ENCODE measurements at places on chromosomes 7 and 10.

DNA sequence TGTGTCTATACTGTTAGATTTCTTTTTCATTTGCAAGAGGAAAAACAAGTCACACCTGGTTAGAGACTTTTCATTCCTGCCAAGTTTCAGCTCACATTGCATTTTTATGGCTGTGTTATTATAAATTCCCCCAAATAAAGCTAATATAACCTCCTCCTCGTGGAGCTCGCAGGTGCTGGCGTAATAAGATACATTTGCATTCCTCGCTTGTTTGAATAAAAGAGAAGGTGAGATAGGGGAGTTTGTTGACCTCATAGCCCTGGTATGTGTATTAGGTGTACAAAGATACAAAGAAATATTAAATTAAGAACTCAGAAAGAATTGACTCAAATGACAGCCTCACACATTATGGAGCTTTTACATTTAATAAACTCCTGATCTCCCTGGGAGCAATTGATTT, 257.7 kb upstream of the SP8 start:
- DNase-seq, result no peak

- DNase-seq, result no peak
Observed at GRCh38 chr10:43054593-43054992, 22.3 kb upstream of the RET start.

DNA sequence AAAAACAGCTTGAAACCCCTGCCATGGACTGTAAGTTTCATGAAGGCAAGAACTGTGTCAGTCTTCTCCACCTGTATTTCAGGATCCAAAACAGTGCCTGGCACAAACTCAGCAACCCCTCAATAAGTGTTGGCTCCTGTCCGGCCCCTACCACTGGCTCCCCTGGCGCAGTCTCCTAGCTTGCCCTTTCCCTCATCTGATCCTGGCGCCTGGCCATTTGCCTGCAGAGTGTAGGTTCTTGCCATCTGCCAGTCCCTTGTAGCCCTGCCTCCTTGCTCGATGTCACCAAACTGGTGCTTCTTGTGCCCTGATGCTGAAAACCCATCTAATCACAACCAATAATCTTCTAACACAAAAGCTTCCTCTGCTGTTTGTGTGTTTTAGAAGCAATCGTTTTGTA, 60.4 kb downstream of the LGI1 start:
- no peak for DNase-seq

GRCh38 chr7:18241543-18242231, 214.0 kb upstream of the PRPS1L1 start:
- no peak for DNase-seq

DNA sequence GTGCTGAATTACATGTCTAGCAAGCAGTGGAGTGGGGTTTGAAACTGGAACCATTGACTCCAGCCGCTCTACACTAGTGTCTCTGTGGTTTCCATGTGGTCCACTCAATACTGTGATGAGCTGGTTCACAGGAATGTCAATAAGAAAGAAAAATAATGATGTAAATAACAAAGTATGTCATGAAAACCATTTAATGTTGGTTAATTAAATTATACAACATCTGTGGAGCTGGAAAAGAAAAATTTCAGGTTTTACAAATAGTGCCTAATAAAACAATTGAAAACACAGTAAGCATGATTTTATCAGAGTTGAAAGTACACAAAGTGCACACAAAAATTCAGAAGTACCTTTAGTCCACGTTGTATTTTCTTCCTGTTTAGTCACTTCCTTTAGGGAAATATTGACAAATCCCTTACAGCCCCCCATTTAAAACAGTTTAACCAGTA, 28.7 kb upstream of the NAMPT start:
- no peak for DNase-seq

- DNase-seq, result no peak
Observed at GRCh38 chr10:30705101-30705624, 75.6 kb upstream of the LYZL2 start.

DNA sequence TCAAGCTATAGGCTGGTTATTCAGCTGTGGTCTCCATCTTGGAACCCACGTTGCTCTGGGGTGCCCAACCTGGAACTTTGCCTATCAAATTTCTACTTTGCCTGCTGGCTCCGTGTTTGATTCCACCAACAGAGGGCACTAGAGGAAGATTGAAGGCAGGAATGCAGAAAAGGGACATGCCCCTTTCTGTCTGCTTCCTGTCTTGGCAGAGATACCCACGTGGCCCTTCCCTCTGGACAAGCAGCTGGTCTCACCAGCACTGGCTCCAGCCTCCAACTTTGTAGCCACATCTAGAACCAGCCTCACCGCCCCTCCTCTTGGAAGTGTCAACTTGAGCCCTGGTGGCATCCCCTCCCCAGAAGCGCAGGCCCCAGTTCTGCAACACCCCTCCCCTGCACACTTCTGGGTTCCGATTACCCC, 52.1 kb upstream of the ZNF438 start:
- peak; percentile 13 for DNase-seq

DNA sequence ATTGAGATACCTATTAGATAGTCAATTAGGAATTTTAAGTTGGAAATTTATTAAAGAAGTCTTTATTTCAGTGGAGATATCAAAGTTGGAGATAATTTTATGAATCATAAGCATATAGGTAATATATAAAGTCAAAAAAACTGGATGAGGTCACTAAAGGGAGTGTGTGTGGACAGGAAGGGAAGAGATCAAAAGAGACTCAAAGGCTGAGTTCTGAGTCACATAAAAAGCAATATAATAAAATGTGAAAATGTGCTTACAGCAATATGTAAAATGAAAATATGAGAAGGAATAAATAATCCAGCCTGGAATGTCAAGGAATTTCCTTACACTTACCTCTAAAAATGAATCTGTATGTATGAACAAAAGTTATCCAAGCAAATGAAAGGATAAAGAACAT, 583.3 kb upstream of the SORCS1 start:
- DNase-seq, result no peak

- DNase-seq, result no peak
Observed at GRCh38 chr7:134645935-134646334, 718 bp upstream of the BPGM start.

GRCh38 chr7:146117576-146117975, 975 bp downstream of the CNTNAP2 start:
- DNase-seq, result no peak

GRCh38 chr7:106443156-106443555, 158.4 kb upstream of the NAMPT start:
- DNase-seq, result no peak

DNA sequence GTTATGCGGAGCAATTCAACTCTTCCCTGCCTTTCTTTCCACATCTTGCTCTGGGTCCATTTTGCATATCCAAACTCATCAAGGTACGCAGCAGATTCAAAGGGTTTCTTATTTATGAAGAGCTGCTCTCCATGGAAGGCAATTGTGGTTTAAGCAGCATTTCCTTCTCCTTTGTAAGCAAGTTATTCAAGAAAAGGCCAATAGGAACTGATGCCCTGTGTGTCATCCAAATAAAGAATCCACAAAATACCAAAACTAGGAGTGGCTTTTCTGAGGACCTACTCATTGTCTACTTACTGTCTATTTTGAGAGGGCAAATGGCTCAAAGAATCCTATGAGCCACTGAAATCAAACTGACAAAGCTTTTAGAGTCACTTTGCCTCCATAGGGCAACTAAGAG, 253.1 kb downstream of the PTEN start:
- no peak for DNase-seq

GRCh38 chr7:83161186-83161585, 1.5 kb downstream of the PCLO start:
- DNase-seq, result no peak

DNA sequence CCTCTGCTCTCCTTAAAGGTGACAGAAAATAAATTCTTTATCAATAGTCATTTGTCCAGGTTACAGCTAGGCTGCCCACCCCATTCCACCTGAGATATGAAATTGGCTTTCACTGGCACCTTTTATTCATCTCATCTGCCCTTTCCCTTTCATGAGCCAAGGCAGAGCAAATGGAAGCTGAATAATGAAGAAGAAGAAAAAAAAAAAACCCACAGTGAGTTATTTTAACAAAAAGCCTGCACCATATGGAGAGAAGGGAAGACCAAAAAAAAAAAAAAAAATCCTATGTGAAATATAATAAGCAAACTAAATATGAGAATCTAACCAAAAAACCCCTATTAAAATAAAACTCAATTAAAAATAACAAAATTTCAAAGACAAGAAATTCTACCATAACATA, 59.2 kb downstream of the CHCHD3 start:
- DNase-seq, result no peak

DNA sequence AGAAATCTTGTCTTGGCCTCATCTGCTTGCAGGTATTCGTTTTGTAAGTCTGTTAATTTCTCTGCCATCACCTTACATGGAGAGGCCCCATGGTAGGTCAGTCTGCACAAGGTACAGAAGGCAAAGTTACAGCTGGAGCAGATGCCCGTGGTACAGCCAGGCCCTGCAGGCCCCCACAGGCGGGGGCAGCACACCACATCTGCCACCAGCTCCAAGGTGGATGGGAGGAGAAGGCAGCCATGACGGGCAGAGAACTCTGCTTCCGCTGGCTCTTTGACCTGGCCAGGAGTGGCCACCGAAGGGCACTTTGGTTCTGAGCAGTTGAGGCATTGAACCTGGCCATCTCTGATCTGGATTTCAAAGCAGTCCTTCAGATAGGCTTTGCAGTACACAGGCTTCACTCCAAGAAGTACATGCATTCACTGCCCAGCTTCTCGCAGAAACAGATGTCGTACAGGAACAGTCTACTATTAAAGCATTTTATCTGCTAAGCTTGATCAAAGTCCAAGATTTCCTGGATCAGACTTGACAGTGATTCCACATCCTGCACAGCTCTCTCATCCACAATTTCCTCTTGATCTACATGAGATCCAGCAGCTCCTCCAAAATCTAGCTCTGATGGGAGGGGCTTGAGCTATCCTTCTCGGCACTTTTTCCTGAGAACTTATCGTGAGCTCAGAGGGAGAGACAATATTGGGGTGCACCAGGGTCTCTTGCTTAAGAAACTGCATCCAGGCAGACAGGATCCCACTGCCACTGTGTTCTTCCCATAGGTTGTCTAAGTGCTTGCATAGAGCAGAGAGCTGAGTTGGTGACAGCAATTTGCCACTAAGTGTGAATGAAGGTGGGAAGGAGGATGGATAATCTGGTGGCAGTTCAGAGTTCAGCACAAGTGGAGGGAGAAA, 120.7 kb downstream of the TRRAP start:
- no peak for DNase-seq

GRCh38 chr10:60465801-60466200, 76.1 kb upstream of the ANK3 start:
- DNase-seq, result no peak

DNA sequence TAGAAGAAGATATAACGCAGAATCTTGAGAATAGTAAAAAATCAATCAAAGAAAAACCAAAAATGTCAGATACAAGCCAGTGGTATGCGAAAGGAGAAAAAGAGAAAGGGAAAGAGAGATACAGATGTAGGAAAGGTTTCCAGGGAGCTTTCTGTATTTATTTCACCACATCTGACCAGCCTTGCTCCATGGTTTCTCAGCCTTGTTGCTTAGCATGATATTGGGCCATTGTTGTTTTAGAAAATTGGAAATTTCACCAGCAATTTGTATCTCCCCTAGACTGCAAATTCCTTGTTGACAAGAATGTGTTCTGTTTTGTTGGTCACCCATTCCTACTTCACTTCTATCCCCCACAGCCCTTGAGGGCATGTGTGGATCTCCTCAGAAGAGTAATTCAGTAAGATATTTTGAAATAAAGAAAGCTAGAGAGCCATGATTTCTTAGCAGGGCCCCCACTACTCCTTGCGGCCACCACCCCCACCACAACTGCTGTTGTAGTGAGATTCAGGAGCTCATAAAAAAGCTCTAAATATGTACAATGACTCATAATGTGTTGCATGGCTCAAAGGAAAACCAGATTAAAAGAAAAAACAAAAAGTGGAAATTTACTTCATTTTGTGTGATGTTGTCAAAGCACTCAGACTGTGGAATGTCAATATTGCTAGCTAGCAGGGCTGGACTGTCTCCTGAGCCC, 138.7 kb downstream of the CHRM2 start:
- DNase-seq, result no peak
